ENCODE measurements at places on chromosomes 1 and 21.

DNA sequence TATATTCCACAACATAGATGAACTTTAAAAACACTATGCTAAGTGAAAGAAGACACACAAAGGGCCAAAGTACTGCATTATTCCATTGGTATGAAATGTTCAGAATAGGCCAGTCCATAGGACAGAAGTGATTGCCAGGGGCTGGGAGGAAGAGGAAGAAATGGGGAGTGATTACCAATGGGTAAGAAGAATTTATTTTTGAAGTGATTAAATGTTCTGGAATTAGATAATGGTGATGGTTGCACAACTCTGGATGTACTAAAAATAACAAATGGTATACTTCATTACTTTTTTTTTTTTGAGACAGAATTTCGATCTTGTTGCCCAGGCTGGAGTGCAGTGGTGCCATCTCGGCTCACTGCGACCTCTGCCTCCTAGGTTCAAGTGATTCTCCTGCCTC lies 61.7 kb downstream of the CHD5 start:
- DNase-seq = no peak

- DNase-seq = no peak
These were observed 30.9 kb downstream of the KDM1A start for GRCh38 chr1:23050201-23050600.

DNA sequence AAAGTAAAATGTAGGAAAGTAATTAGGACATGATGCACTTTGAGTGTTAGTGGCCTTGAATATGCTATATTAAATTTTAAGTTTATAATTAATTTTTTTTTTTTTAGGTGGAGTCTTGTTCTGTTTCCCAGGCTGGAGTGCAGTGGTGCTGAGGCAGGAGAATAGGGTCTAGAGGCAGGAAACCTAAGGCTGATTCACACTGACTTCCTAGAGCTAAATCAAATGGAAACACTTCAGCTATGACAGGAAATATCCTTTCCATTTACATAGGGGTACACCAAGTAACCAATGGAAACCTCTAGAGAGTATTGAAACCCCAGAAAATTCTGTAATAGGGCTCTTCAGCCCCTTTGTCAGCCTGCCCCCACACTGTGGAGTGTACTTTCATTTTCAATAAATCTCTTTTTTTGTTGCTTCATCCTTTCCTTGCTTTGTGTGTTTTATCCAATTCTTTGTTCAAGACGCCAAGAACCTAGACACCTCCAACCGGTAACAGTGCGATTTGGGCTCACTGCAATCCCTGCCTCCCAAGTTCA lies 17.9 kb upstream of the THRAP3 start:
- DNase-seq = no peak

GRCh38 chr1:247415423-247416361 lies at the start of gene NLRP3:
Gene NLRP3 (plus strand): TSS chr1:247416173. CDS start chr1:247418801, 2,628 bp downstream.
- no peak for DNase-seq

- DNase-seq = no peak
These were observed 7.2 kb downstream of the LRP8 start for GRCh38 chr1:53320646-53321045.

DNA sequence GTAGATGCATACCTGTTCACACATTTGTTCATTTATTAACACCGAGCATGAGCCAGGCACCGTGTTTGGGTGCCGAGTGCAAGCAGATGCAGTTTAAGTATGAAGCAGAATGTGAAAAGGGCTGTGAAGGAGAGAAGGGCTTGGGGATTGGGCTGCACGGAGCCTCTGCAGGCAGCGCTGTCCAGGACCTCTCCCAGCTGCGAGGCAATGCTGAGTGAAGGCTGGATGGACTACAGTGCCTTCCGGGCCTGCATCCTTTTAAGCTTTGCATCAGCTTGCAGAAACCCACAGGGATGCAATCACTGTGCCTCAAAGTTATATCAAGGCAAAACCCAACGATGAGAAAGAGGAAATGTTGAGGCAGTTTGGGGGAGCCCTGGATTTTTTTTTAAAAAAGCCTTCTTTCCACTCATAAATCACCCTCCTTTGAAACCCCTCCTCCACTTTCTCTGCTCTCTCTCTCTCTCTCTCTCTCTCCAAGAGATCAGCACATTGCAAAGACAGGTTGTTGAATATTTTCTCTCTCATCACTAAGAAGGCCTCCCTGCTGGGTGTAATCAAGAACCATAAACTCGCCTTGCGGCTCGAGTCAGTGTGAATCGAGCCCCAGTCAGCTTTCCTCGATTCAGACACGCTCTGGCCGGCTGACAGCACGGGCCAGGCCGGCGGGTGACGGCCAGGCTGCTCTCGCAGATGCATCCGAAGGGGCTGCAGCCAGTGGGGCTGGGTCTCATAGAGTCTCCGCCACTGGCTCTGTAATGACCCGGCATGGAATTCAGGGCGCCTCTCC lies 89.2 kb upstream of the POU3F1 start:
- no peak for DNase-seq

- no peak for DNase-seq
These were observed 60.0 kb downstream of the LRIG2 start for GRCh38 chr1:113133038-113133437.

DNA sequence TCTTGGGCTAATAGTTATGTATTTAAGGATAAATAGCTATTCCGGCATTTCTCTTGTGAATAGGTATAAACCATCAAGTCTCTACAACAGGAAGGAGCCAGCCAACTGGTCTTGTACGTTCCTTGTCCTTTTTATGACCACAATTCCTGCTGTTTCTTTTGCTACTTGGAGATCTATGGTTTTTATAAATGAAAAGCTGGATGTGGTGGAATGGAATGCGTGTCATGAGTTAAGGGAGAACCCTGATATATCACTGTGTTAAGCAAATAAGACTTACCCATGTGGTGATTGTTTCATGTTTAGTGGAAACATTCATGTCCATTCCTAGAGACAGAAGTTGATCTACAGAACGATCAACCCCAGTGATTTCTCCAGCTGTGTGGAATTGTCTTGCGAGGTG lies 282.1 kb downstream of the RPS6KC1 start:
- no peak for DNase-seq

DNA sequence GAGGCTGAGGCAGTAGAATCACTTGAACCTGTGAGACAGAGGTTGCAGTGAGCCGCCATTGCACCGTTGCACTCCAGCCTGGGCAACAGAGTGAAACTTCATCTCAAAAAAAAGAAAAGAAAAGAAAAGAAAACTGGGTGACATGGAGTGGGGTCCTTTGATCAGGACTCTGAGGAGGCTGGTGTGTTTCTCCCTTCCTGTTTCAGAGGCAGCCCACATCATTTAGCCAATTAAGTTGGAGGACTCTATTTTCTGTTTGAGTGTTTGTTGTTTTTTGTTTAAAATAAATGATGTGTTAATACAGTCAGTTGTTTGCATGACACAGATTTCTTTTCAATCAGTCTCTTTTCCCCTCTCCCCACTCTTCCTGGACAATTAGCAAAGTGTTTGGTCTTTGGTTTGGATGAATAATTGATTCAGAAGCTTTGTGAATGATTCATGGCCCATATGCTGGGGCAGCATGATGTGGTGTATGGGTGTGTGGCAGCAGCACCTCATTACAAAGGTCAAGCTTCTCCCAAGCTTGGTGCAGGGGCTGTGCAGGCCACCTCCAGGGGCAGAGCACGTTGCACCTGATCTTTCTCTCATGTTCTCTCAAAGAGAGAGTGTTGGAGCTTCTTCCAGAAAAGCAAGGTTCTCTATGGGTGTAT lies 48.8 kb downstream of the CACNA1E start:
- no peak for DNase-seq

DNA sequence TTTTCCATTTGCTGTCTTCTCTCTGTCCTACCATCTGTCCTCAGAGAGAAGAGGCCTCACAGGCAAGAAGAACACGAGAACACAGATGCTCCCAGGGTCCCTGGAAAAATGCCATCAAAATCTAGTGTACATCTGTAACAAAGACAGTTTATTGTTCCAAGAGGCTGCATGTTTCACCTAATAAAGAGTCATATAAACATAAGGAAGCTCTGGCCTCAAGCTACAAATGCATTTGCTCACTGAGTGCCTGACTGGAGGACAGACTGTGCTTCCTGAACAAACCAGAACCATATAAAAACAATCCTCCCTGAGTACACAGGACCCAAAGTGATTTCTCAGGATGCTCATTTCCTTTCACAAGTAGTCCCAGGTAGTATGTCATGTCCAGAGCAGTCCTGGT lies 76.3 kb upstream of the SLC44A3 start:
- DNase-seq = no peak

- no peak for DNase-seq
These were observed 447.6 kb upstream of the PRMT6 start for GRCh38 chr1:106608841-106609240.

- DNase-seq = no peak
These were observed 33.1 kb downstream of the TRIM67 start for GRCh38 chr1:231194843-231195516.

- no peak for DNase-seq
These were observed 126.9 kb downstream of the CLIC6 start for GRCh38 chr21:34795548-34796180.

Measured in substantia nigra (tissue), 51 donors.